ENCODE measurements at places on chromosomes 4 and X.

- DNase-seq: no peak
Observed at GRCh38 chr4:83240379-83240875, 44.2 kb downstream of the COQ2 start.

GRCh38 chr4:27678027-27678426 lies 817.4 kb downstream of the STIM2 start:
- no peak for DNase-seq

DNA sequence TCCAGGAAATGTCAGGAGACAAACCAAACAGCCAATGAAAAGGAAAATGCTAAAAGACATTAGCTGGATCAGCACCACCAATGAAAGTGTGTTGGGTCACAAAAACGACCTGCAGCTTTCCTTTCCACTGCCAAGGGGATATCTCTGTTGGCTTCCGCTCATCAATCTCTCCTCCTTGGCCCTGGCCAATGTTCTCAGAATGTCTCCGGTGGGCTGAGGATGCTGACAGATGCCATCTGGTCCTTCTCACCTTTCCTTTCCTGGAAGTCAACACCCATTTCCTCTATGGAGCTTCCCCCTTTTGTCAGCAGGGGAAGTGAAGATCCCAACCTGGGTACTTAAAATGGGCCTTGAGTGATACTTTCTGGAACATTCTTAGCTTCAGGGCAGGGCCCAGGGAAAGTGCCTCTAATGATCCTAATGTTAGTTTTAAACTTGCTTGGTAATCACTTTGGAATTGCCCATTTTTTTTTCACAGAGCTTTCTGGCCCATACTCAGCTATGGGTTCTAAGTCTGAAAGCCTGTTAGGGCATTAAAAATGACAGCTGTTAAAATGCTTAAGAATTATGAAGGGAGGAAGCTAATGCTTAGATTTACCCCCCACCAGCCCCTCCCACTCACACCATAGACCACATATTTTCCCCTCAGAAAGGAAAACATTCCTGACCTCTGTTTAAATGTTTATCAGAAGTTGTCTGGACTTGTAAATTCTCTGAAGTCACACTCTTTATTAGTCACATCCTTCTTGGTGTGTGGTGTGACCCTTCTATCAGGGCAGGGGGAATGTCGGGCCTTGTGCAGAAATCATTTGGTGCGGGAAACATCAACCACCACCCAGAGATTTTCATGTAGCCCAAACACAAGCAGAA lies 29.2 kb downstream of the IGFBP7 start:
- no peak for DNase-seq

DNA sequence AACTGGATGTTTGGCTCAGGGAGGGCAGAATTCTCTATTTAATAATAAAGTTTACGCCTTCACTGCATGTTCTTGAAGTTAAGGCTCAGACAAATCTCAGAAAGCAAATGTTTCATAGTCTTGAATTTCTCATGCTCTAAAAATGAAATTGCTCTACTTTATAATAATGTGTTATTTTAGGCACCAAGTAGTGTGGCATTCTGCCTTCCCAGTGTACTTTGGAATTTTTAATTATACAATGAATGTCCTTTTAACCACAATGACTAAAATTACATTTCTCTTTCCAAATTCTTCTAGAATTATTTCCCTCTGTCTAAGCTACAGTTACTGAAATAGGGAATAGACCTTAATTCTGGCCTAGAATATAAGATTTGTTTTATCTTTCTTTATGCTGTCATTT lies 97.9 kb upstream of the PDE5A start:
- DNase-seq: no peak

DNA sequence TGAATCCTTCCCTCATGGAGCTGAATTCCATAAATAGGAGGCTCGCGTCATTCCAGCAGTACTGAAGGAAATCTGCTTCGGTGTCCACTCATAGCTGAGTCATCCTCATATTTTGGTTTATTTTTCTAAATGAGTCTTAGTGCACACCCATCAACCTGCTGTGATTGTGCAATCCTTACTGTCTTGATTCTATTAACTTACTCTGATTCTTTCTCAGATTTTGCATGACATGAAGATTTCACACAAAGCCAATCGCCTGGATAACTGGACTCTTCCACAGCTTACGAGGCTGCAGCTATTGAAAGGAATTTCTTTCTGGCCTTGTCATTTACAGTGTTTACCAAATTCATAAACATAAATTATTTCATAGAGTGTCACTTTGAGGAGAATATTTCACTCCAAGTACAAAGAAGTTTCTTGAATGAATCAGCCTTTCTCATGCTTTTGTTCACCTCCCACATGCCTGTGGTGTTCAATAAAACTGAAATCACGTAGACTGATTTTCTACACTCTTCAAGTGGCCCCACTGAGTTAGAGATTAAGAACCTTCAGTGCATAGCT lies 207.6 kb upstream of the SLITRK2 start:
- no peak for DNase-seq

- DNase-seq: no peak
Observed at GRCh38 chrX:114787061-114787460, 203.2 kb downstream of the HTR2C start.

GRCh38 chr4:109046471-109047201 lies 255.8 kb downstream of the COL25A1 start:
- no peak for DNase-seq
